ENCODE measurements at places on chromosomes 12 and 14.

DNA sequence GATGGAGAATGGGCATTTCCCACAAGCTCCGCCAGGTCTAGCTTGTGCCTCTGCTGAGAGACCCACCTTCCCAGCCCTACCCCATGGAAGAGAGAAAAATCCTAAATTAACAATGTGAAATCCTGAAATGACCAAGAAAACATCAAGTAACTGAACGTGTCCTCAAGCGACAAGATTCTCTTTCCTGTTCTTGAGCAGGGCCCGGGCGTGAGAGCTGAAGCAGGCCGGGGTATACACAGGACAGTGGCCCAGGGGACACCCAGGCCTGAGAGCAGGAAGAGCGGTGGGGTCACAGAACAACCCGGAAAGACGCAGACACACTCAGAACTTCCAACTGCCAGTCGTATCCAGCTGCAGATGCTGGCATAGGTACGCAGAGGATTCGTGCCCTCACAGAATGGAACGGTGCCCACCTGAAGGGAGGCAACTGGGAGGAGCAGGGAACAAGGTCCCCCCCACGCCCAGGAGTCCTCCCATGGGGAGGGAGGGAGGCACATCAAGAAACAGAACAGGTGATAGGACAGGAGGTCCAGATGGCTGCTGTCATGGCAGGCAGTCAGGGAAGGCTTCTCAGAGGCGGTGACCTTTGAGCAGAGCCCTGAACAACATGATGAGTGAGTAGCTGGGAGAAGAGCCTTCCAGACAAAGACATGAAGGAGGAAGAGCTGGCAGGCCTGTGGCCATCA lies 9.1 kb downstream of the RIMBP2 start:
- no peak for DNase-seq

GRCh38 chr14:51996148-51996746 lies 6.9 kb downstream of the RTRAF start:
- DNase-seq = no peak

GRCh38 chr12:32030151-32030550 lies 70.9 kb downstream of the RESF1 start:
- DNase-seq = no peak

- no peak for DNase-seq
Observed at GRCh38 chr12:47378907-47379306, 299.1 kb upstream of the AMIGO2 start.

DNA sequence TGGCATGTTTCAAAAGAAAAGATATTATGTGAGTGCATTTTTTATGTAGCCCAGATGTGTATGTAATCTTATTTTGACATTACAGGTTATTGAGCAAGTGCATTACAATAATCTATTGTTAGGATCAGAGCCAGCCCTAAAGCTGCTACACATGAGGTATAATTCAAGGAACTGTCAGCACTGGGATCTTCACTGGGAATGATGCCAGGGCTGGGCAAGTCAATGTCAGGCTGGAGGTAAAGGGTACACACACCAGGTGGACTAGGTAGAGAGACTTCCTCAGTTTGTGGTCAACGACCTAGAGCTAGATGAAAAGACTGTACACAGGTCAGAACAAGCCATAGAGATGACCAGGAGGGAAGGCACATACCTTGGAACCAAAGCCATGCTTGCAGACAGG lies 15.4 kb downstream of the TRIM9 start:
- DNase-seq = no peak

All from CD4-positive, alpha-beta T cell treated with Interleukin-6 for 4 hours (primary cell).